Stimulated activated CD4-positive, alpha-beta T cell treated with anti-CD3 and anti-CD28 coated beads, Interleukin-15, amount 100 ng/mL, for 48 hours (primary cell): ENCODE measurements at places on chromosomes 1 and 21.

DNA sequence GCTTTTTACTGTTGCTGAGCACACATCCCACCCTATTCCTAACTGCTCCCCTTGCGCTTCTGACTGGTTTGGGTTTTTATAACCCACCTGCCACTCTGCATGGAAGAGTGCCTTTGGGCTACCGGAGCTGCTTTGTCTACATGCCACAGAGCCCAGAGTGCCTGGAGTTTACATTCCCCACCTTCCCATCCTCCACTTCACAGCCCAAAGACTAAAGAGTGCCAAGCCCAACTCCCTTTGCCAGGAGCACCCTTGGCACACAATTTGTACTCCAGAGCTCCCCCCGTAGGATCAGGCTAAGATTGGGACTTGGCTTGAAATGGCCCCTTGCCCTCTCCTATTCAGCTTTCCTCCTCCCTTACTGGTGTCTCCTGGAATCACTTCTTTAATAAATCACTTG, 63.3 kb downstream of the LHX9 start:
- no peak for DNase-seq

DNA sequence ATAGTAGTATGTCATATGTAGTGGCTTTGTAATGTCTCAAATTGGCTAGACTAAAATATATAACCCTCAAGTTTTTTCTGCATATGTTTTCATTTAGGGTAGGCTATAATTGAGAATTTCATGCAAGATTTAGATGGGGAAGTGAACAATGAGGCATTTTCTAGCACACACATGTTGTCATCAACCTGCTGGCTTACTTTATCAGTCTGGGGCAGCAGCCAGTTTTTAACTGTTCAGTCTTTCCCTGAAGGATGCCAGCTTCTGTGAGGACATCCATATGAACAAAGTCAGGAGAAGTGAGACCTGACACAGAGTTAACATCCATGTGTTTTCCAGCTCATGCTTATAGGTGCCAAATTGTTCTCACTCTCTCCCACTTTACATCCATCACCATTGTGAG, 74.7 kb upstream of the OLFM3 start:
- DNase-seq, result no peak

DNA sequence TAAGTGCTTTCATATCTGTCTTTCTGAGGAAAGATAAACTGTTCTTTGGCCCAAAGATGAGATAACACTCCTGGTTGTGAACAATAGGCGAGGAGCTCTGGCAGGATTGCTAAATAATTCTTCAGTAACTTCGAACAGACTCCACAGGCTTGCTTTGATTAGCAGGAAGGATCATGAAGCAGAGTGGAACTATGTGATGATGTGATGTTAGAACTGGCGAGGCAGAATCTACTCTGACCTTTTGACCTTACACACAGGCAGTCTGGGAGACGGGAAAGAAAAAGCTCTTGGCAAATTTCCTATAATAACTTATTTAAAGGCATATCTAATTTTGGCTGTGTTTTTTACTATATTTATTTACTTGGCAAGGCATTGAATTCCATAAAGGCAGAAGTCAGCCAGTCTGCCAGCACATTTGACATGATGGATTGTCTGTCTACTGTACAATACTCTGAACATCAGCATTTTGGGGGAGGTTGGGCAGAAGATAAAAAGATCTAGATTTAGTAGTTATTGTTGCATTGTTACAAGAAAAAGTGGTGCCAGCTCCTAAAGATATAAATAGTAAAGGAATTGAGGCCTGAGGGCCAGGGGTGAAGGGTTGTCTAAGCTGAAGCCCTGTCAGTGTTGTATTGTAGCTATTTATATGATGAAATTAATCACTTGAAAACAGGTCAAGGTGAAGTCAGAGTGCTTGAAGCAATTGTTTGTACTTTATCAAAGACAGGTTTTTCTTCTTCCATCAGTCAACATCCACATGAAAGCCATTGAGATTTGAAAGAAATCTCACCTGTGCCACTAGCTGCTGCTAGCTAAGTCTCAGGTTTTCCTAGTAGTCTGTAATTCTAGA, 708.8 kb downstream of the LTN1 start:
- DNase-seq, result no peak

DNA sequence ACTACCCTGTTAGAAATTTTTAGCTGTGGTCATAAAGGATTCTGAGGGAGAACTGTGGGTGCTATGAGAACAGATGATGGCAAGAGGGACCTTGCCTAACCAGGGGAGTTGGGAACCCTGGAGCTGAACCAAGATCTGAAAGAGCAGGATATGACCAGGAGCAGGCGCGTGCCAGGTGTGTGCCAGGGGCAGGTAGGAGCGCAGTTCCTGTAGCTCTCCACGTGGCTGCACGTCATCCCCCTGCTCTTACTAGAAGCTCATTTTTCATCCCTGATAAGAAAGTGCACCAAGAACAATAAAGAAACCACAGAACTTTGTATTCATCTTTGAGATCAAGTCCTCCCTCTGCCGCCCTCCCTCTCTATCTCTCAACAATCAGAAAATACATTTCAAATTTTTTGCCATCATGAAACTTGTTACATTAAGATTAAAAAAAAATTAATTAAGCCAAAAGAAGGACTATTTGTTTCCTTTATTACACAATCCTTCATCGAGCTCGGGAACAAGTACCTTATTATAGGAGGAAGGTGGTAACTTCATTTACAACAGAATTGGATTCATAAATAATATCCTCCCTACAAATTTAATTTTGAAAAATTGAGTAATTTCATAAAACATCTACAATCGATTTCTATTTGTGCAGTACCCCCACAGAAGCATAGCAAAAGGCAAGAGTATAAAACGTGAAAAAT, 78.5 kb downstream of the SLC35F3 start:
- no peak for DNase-seq

GRCh38 chr1:221366495-221367110, 375.3 kb downstream of the DUSP10 start:
- DNase-seq, result no peak

GRCh38 chr1:197101978-197102377, 34.9 kb upstream of the F13B start:
- no peak for DNase-seq

DNA sequence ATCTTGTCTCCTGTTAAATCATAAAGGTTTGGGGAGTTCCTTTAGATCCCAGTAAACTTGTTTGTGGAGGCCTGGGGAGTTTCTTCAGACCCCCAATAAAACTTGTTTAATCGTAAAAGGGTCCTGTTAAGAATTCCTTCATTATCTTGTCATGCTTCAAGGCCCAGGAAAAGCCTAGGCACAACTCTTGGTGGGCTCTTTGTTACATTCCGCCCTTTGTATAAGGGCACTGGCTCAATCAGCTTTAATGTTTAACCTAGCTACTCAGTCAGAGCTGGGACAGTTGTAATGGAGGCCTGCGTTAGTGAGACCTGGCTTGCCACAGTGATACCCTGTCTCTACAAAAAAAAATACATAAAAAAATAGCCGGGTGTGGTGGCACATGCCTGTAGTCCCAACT, 77.2 kb downstream of the MPZL1 start:
- no peak for DNase-seq

GRCh38 chr1:20271498-20272400, 18.9 kb upstream of the VWA5B1 start:
- no peak for DNase-seq

DNA sequence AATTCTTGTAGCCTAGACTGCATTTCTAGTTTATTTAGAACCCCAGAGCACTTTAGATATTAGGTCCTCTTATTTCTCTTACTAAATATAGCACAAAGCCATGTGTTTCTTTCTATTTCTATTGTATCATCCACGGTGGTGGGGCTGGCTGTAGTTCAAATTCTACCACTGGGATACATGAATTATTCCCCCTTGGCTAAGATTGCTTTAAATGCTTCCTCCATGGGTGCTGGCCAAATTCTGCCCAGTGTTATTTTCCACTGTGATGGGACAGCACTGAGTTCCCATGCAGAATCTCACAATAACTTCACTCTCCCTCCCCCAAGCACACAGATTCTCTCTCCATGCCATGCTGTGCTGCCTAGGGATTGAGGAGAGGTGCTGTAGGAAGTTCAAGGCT, 41.5 kb upstream of the GBP6 start:
- DNase-seq, result no peak

DNA sequence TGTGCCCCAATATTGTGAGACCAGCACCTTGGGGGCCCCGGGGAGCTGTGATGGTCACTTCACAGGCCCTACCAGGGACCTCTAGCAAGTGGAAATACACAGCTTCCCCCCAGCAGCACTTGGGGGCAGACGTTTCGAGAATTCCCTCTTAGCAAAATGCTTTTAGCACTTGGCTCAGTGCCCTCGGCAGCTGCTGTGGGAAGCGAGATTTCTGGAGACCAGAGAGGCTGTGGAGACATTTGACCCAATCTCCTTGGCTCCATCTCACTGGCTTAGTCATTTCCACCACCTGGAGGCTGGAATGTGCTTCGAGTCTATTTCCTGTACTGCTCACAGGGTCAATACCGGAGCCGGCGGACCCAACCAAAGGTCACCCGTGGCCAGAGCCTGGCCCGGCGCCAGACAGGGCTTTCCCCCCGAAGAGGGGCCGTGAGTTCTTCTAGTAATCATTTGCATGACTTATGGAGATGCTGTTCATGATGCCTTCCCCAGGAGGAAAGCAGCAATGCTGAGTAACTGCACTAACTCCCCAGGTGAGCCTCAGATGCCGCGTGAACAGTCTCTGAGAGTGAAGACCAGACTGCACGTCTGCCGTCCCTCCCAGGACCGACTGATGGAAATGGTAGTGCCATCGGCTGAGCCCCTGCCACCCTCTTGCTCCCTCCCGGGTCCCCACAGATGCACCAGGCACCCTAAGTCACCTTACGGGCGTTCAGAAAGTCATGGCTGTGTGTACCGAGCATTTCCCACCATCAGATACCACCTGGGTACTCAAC, 4.4 kb upstream of the C2CD2 start:
- DNase-seq, result no peak

GRCh38 chr1:36675931-36676562, 193.3 kb upstream of the CSF3R start:
- no peak for DNase-seq

DNA sequence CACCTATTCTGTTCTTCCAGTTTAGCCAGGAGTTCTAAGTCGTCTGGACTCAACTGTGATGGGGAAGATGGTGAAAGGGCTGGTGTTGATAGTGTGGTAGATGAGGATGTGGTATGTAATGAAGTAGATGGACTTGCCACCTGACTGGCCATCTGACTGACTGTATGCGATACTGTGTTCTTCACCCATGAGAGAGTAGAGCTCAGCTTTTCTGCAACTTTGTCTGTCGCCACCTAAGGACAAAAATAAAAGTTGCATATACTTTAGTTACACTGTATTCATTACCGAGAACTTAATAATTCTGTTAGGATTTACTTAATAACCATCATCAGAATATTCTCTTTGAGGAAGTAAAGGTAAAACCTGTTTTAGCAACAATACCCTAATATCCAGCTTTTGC, 48.5 kb downstream of the EVI5 start:
- no peak for DNase-seq

GRCh38 chr1:192809307-192810252, 741 bp downstream of the RGS2 start:
- peak; percentile 50 for DNase-seq

DNA sequence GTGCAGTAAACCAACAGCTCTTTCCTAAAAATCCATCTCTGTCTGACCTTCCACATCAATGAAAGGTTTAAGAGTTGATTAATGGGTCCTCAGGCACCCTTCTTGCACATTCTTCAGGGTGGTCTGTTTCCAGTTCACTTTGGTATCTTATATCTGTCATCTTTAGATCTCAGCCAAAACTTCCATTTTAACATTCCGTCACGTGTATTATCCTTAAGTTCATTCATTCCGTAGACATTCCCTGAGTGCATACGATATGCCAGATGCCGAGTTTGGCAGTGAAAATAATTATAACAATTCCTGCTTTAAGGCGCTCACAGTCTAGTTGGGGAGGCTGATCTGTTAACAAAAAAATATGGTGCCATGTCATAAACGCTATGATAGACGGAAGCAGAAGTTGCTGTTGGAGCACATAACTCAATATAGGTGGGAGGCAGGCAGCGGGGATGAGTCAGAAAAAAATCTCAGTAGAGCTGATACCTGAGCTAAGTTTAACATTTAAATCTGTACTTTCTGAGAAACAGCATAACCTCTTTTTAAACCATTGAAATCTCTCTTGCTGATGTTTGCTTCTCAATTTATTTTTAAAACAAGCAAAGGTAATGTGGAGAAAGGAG, 59.6 kb upstream of the HOOK1 start:
- no peak for DNase-seq

- no peak for DNase-seq
Observed at GRCh38 chr1:232145768-232146167, 484.2 kb downstream of the SIPA1L2 start.

DNA sequence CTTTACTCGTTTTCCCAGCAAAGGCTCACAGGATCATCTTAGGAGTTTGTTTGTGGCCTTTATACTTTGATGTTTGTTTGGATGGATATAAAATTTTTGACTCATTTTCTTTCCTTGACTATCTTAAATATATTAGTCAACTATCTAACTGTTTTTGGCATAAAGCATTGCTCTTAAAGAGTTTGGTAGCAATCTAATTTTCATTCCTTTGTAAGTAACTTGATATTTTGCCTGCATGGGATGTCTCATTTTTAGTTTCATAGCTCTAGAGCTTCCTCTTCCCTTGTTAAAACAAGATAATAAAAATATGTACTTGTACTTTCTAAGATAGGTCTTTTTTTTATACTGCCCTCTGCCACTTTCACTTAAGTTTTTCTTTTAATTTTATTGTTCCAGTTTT, 161.9 kb downstream of the MAGI3 start:
- DNase-seq, result no peak

DNA sequence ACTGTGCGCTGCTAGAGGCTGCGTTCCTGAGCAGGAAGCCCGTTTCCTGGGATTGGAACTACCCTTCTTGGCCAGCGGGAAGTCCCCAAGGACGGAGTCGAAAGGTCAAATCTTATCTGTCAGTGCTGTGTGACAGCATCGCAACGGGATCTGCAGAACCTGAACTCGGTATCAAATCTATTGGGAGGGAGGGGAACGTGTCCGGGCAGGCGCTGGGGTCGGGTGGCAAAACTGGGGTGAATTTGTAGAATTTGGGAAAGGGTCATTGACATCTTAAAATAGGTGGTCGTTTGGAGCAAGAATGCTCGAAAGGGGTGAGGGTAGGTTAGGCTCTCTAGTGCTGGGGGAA, 725 bp upstream of the ARPC5 start:
- DNase-seq, result no peak

- no peak for DNase-seq
Observed at GRCh38 chr1:188822248-188822647, 1655.4 kb downstream of the BRINP3 start.

GRCh38 chr1:74517599-74518051, 5.2 kb upstream of the LRRC53 start:
- no peak for DNase-seq
